ENCODE measurements at places on chromosomes 7 and 10.

- no peak for DNase-seq
- no peaks in the 10 kb centered on the region for H3K27me3 ChIP-seq
- no peak overlapping the region for H3K27ac ChIP-seq
- H3K4me3 ChIP-seq: no peak overlapping the region
- H3K4me1 ChIP-seq: peaks cover 7% of the 10 kb centered on the region
Measured at GRCh38 chr10:124534231-124534798, 72.7 kb downstream of the LHPP start.

- H3K4me1 ChIP-seq: no peaks in the 10 kb centered on the region
- DNase-seq: no peak
- no peak overlapping the region for H3K4me3 ChIP-seq
- no peaks in the 10 kb centered on the region for H3K27me3 ChIP-seq
- H3K36me3 ChIP-seq: peaks cover 13% of the 10 kb centered on the region
Measured at GRCh38 chr7:100066953-100067352, 14.6 kb downstream of the ZNF3 start.

DNA sequence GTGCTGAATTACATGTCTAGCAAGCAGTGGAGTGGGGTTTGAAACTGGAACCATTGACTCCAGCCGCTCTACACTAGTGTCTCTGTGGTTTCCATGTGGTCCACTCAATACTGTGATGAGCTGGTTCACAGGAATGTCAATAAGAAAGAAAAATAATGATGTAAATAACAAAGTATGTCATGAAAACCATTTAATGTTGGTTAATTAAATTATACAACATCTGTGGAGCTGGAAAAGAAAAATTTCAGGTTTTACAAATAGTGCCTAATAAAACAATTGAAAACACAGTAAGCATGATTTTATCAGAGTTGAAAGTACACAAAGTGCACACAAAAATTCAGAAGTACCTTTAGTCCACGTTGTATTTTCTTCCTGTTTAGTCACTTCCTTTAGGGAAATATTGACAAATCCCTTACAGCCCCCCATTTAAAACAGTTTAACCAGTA is 28.7 kb upstream of the NAMPT start:
- H3K4me1 ChIP-seq: no peaks in the 10 kb centered on the region
- H3K36me3 ChIP-seq: peaks cover 2% of the 10 kb centered on the region
- DNase-seq: no peak
- no peak overlapping the region for H3K4me3 ChIP-seq
- H3K27me3 ChIP-seq: peaks cover 41% of the 10 kb centered on the region

- H3K27ac ChIP-seq: no peak overlapping the region
- H3K27me3 ChIP-seq: no peaks in the 10 kb centered on the region
- H3K4me1 ChIP-seq: no peaks in the 10 kb centered on the region
- no peaks in the 10 kb centered on the region for H3K36me3 ChIP-seq
- DNase-seq: no peak
Measured at GRCh38 chr7:18420748-18421147, 74.8 kb upstream of the HDAC9 start.

- H3K27me3 ChIP-seq: no peaks in the 10 kb centered on the region
- H3K27ac ChIP-seq: no peak overlapping the region
- H3K4me3 ChIP-seq: peak overlapping the region; percentile 9
- H3K36me3 ChIP-seq: no peaks in the 10 kb centered on the region
- H3K4me1 ChIP-seq: no peaks in the 10 kb centered on the region
Measured at GRCh38 chr7:1297017-1297960, 64.6 kb downstream of the UNCX start.

GRCh38 chr7:125255810-125256209 is 326.2 kb upstream of the POT1 start:
- H3K4me3 ChIP-seq: no peak overlapping the region
- no peaks in the 10 kb centered on the region for H3K36me3 ChIP-seq
- DNase-seq: no peak
- no peaks in the 10 kb centered on the region for H3K4me1 ChIP-seq

DNA sequence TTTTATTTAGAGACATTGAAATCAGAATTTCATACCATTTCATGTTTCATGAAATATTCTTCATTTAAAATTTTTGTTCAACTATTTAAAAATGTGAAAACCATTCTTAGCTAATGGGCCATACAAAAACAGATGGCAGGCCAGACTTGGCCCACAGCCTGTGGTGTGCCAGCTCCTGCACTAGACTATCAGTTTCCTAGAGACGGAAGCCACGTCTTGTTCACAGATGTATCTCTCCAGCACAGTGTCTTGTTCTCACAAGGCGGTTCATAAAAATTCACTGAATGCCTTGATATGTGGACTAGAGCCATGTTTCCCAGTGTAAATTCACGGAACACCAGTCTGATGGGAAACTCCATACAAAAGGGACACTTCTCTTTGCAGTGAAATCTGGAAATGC is 216.0 kb downstream of the KCNMA1 start:
- H3K4me1 ChIP-seq: no peaks in the 10 kb centered on the region
- no peak overlapping the region for H3K4me3 ChIP-seq
- H3K27me3 ChIP-seq: no peaks in the 10 kb centered on the region
- H3K27ac ChIP-seq: no peak overlapping the region

DNA sequence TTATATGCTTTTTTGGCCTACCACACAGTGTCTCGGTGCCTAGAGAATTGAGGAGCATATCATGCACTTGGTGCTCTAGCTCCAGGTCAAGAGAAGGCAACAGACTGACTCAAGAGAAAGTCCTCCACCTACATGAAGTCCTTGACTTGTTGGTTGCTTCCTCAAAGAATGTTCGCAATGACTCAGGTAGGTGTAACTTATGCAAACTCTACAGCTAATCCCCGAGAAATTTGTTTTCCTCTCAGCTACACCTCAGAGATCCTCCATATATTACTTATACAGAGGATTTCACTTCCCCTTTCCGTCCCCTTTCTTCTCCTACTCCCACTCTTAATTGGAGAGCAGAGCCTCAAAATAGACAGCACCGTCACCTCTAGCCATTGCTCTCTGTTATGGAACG is 1013.1 kb downstream of the KCNMA1 start:
- H3K27me3 ChIP-seq: no peaks in the 10 kb centered on the region
- H3K4me3 ChIP-seq: no peak overlapping the region
- H3K36me3 ChIP-seq: no peaks in the 10 kb centered on the region
- no peak for DNase-seq
- H3K27ac ChIP-seq: no peak overlapping the region

GRCh38 chr7:64945503-64946175 is 42.6 kb downstream of the ZNF273 start:
- H3K36me3 ChIP-seq: peaks cover 1% of the 10 kb centered on the region
- H3K4me3 ChIP-seq: no peak overlapping the region
- H3K4me1 ChIP-seq: no peaks in the 10 kb centered on the region
- no peak for DNase-seq
- peaks cover 62% of the 10 kb centered on the region for H3K27me3 ChIP-seq

- H3K4me3 ChIP-seq: no peak overlapping the region
- H3K36me3 ChIP-seq: peaks cover 6% of the 10 kb centered on the region
- no peak overlapping the region for H3K27ac ChIP-seq
- H3K4me1 ChIP-seq: peaks cover 50% of the 10 kb centered on the region
- no peak for DNase-seq
Measured at GRCh38 chr7:1947586-1948217, 277.6 kb downstream of the ELFN1 start.

DNA sequence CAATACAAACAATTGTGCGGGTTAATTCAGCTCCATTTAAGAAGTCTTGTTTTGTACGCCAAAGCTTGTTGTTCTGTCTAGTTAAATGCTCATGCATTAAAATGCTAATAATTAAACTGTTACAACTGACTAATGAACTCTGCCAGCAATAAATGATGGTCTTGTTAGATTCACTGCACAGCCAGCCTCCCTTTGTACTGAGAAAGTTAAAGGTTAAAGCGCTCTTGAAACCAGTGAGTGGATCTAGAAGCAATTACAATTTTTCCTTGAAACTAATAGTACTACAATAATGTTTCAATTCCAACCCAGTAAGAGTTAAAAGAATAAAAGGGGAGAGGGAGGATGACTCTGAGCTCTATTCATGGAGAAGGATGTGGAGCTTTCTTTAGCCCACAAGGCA is 233.0 kb downstream of the EMX2 start:
- no peak overlapping the region for H3K27ac ChIP-seq
- DNase-seq: no peak

DNA sequence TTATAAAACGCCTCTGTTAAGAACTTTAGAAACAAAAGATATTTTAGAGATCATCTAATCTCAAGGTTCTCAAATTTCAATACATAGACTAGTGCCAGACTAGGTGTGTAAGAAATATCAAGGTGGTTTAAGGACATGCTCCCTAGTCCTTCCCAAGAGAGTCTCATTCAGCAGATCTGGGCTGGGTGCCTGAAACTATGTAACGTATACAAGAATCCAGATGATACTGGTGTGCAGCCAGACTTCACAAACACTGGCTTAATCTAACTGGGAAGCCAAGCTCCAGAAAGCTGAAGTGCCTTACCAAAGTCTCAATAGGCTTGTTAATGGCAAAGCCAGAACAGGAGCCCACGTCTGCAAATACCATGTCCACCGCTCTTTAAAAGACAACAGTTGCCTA is 105.0 kb upstream of the AMPH start:
- H3K4me1 ChIP-seq: no peaks in the 10 kb centered on the region
- no peak overlapping the region for H3K4me3 ChIP-seq
- H3K27ac ChIP-seq: no peak overlapping the region
- peaks cover 19% of the 10 kb centered on the region for H3K36me3 ChIP-seq

DNA sequence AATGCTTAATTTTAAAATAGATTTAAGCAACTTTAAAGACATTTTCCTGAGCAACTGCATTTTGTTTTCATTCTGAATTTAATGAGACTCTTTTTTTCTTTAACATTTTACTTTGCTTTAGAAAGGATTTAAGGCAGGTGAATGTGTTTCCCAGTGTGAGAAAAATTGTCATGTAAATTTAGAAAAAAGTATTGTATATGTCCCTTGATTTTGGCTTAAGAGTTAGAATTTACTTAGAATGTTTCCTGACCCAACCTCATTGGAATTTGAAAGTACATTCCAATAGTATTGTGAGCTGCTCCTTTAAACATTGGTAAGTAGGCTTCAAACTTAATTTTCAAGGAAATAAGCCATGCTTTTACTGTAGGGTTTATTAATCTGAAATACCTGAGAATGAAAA is 110.2 kb downstream of the PTEN start:
- no peaks in the 10 kb centered on the region for H3K4me1 ChIP-seq
- no peak for DNase-seq
- no peak overlapping the region for H3K4me3 ChIP-seq
- no peak overlapping the region for H3K27ac ChIP-seq
- peaks cover 1% of the 10 kb centered on the region for H3K36me3 ChIP-seq
- no peaks in the 10 kb centered on the region for H3K27me3 ChIP-seq

- H3K36me3 ChIP-seq: peaks cover 6% of the 10 kb centered on the region
- H3K4me1 ChIP-seq: peaks cover 55% of the 10 kb centered on the region
- DNase-seq: no peak
- no peaks in the 10 kb centered on the region for H3K27me3 ChIP-seq
- H3K27ac ChIP-seq: peak overlapping the region; percentile 4
Measured at GRCh38 chr10:102309916-102310315, 64.6 kb downstream of the GBF1 start.

Data from central memory CD8-positive, alpha-beta T cell (primary cell).